ENCODE measurements at places on chromosomes 4 and X. TPM values are rescaled to one million over a fixed set of nuclear protein-coding genes. Genes with fewer than 3 reads are reported as not detected.

DNA sequence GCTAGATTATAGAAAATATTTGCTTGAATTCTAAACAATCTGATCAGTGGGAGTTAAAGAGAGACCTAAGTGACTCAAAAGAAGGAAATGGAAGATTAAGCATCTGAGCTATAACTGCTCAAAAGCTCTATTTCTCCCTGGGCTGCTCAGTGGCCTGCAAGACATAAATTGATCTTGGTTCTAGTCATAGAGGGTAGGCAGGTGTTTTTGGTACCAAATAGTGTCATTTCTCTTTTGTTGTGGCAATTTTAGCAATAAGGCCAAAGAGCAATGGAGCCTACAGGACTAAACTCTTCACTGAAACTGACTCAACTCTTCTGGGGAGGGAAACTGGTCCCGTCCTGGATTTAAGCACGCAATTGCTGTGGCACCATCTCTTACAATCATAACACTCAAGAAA, 33.9 kb upstream of the BMP2K start:
- DNase-seq, result no peak

- no peak for DNase-seq
Observed at GRCh38 chrX:17984415-17984814, 123.3 kb upstream of the RAI2 start.

- no peak for DNase-seq
Observed at GRCh38 chr4:143782521-143782920, 82.0 kb upstream of the FREM3 start.

DNA sequence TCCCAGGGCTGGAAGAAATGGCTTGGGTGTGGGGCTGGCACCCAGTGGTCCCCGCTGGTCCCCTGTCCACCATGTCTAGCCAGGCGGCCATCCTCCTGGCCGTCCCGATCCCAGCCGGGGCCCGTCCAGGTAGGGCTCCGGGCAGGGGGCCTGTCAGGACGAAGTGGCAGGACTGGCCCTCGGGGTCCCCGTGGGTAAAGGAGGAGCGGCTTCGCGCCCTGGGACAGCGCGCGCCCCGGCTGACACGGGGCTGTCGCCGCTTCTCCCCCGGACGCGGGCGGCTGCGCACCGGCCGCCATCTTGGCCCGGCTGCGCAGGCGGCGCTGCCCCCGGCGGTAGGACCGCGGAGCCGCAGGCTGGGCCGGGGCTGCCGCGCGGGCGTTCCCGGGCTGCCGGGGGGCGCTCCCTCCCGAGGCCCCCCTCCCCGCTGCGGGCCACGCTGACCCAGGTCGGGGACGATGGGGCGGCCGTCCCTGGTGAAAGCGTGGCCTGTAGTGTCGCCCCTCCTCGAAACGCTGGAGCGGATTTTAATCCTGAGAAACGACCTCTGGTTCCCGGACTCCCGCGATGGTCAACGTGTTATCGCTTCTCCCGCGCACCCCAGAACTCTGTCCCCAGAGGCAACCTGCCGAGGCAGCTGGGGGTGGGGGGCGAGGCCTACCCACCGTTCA, 60.4 kb upstream of the BCOR start:
- DNase-seq, result peak; percentile 71

GRCh38 chrX:115892056-115892708, 278.4 kb upstream of the AGTR2 start:
- DNase-seq, result no peak

DNA sequence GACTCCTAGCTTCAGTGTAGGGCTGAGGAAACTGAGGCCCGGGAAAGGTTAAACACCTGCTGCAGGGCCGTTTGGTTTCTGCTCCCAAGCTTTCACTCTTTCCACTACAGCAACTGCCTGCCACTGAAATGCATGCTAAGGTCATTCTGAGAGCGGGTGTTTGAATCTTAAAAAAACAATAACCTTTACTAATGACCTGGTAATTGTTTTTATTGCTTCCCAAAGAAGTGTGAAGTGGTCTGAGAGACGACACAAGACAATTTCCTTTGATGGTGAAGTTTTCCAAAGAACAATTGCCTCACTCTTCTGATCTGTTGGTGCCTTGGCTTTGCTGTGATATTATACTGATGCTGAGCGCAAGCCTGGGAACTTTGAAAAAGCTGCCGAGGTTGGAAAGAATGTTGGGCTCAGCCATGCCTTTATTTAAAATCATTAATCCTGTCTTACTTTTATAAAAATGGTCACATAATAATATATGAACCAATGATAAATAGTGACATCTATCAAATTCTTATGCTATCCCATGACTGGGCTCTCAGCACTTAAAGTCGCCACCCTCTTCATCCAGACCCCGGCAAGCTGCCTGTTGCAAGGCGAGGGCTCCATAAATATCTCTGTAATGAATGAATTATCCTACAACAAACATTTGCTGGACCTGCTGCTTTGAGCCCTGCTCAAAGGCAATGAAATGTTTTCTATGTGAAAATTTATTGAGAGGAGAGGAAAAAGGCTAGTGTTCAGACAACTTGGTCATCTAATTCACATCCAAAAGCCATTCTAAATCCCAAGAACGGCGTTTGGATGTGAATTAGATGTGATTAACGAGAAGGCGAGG, 67.8 kb upstream of the SOD3 start:
- DNase-seq, result no peak

GRCh38 chr4:63757929-63758328, 651.3 kb downstream of the TECRL start:
- DNase-seq, result no peak

GRCh38 chr4:46931981-46932380, 22.9 kb upstream of the COX7B2 start:
- DNase-seq, result no peak

DNA sequence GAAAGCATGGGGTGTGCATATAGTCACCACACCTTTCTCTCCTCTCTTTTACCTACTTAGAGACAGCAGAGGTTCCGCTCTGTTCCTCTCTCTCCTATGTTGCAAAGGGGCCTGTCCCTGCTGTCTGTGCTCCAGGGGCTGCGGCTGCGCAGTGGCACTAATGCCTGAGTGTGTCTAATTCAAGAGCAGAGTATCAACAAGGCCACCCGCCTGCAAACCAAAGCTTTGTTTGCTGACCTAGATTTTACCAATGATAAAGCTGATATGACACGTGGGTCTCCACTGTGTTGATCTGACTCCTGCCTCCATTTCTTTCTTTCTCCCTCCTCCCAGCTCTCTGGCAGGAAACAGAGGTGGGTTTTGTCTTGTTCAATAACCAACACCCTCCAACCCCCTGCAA, 74.9 kb downstream of the NSG1 start:
- DNase-seq, result no peak

DNA sequence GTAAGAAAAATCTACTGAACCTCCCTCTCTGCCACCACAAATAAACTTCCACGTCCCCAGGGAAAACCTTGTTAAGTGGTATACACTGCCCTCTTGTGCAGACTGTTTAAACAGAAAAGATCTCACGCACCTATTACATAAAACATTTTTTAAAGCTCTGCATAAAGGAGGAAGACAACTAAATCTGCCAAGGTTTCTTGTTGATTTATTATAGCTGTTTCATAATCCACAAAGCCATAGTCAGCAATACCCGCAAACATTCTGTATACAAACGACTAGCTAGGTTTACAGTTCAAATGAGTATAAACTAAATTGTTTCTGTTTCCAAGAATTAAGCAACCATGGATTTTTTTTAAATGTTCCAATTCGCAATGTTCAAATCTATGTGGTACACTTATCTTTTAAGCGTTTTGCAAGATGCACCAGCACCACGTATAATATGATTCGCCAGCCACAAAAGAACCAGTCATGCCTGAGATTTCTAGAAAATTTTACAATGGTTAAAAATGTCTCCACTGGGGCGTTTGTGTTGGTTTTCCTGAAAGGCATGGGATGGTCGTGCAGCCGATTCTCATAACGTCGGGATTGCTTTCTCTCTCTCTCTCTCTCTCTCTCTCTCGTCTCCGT, 164.6 kb downstream of the PRKX start:
- DNase-seq, result no peak

DNA sequence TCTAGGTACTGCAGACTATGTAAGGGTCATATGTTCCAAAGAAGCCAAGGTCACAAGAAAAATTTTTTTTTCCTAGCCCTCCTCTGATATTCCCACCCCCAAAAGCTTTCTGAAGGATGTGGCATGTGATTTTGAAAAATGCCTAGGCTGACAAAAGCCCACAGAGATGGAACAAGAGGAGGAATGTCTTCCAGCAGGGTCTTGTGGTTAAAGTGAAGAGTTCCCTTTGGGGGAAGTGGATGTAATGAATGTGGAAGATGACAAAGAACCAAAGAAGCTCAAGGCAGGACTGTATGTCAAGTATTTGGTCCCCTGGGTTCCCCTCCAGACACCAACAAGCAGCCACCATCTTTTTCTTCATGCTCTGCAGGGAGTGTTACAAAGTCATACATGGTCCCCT, 268.8 kb downstream of the BCOR start:
- no peak for DNase-seq

DNA sequence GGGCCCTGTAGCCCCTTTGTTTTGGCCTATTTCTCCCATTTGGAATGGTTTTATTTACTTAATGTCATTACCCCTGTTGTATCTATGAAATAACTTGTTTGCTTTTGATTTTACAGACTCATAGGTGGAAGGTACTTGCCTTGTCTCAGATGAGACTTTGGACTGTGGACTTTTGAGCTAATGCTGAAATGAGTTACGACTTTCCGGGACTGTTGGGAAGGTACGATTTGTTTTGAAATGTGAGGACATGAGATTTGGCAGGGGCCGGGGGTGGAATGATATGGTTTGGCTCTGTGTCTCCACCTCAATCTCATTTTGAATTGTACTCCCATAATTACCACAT, 39.4 kb downstream of the NLRP2B start:
- no peak for DNase-seq

DNA sequence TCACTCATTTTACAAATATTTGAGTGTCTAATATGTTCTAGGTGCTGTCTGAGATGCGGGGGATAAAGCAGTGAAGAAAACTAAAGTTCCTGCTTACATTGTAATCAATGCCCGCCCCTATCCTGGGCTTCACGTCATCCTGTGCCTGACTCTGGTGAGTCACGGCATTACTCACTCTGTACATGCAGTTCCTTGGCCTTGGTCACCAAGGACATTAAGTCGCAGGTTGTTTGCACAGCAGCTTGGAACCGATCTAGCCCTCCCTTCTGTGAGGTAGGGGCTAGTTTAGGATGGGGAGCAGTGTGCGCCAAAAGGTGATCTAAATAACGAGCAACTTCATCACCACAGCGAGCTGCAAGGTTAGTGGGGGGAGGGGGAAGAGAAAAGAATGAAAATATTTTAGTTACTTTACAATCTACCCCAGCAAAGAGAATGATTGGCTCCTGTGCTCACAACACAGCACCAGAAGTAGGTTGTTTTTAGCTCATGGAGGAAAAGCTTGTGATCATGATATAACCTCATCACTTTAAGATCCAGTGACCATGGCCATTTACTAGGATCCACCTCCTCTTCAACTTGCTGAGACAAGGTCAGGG, 48.0 kb upstream of the HDAC8 start:
- DNase-seq, result no peak

DNA sequence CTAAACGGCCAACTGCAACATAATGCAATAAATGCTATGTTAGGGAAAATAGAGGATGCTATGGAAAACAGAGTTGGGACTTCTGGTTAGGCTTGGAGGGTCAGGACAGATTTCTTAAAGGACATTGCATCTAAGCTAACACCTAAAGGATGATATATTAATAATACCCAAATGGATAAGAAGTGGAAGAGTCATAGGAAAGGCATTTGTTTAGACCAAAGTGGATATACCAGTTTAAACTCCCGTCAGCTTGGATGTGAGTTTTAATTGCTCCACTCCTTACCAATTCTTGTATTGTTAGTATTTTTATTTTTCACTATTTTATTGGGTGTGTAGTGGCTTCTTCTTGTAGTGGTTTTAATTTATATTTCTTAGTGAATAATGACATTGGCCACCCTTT, 93.9 kb downstream of the PTPN13 start:
- no peak for DNase-seq

DNA sequence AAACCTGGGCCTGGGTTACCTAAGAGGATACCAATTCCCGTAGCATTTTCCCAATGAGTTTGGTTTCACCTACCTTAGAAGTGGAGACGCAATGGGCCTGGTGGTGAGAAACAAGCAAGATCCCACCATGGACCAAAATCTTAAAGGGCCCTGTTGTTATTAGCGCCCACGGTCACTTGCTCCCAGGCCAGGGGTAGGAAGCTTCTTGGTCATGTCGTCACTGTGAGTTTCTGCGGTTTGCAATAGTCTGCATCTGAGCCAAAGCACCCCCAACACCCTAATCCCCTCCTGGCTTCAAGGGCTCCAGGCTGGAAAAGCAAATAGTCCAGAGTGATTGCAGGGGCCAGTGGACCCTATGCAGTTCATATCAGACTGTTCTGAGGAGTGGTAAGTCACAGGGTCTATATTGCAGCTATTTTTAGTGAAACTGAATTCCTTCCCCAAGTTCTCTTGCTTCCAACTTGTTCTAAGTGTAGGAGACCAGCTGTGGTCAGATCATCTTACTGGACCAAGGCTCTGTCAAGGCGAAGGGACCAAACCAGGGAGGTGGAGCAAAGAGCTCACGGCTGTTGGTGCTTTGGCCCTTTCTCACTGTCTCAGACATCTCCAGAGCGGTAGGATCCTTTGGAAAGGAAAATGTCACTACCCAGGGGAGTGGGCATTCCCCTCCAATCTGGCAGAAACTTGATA, 307.9 kb upstream of the F9 start:
- DNase-seq, result no peak

- no peak for DNase-seq
Observed at GRCh38 chrX:69203638-69204037, 38.4 kb upstream of the PJA1 start.

DNA sequence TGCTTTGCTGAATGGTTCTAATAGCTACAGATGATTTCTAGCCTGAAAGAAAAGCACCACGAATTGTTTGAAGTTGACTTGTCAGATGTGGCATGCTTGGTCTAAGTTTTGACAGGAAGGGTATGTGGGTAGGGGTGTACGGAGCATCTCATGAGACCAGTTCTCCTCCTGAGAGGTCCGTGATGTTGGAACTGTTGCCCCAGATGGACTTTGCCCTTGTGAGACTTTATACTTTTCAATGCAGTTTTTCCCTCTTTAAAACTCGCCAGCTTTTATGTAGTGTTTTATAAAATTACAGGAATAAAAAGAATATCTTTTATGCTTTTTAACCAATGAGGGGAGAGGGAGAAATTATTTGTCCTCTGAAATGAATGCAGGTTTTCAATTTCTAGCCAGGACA, 16.6 kb upstream of the XG start:
- DNase-seq, result no peak

DNA sequence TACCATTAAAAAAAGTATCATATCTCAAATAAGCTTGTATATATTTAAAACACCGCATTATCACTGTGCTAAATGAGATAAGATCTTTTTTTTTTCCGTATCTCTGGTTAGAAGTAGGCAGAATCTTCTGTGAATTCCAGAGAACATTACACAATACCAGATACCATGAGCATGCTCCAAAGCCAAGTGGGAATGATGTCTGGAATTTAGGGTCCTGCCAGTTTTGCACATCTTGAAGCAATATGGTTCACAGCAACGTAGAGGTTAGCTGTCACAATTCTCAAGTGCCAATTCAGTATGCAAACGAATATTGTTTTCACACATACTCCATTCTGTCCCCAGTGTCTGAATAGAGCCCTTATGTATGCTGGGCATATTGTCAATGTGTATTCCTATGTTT, 127.5 kb upstream of the NEIL3 start:
- no peak for DNase-seq

Gene CNKSR2
- total RNA-seq, result 1.6 TPM

Gene XG
- 7.9 TPM for total RNA-seq

Gene CACNA1F
- total RNA-seq, result 0.10 TPM

Gene ARR3
- not detected for total RNA-seq

Gene SHROOM4
- 11.5 TPM for total RNA-seq

Gene PPP1R2C
- total RNA-seq, result not detected

Gene HPGD
- 3.2 TPM for total RNA-seq
